Calu3 (cell line): ENCODE measurements at places on chromosomes 16 and 17. TPM values are rescaled to one million over a fixed set of nuclear protein-coding genes. Genes with fewer than 3 reads are reported as not detected.

GRCh38 chr17:42484304-42484703 is 25.6 kb downstream of the ATP6V0A1 start:
- no peak for DNase-seq
- no peaks in the 10 kb centered on the region for H3K27me3 ChIP-seq
- H3K4me3 ChIP-seq, result no peak overlapping the region
- no peak overlapping the region for H3K27ac ChIP-seq
- H3K4me1 ChIP-seq, result no peaks in the 10 kb centered on the region

GRCh38 chr17:6285486-6285885 is 149.4 kb downstream of the AIPL1 start:
- no peaks in the 10 kb centered on the region for H3K36me3 ChIP-seq
- no peak overlapping the region for H3K27ac ChIP-seq
- DNase-seq, result no peak
- no peaks in the 10 kb centered on the region for H3K4me1 ChIP-seq

DNA sequence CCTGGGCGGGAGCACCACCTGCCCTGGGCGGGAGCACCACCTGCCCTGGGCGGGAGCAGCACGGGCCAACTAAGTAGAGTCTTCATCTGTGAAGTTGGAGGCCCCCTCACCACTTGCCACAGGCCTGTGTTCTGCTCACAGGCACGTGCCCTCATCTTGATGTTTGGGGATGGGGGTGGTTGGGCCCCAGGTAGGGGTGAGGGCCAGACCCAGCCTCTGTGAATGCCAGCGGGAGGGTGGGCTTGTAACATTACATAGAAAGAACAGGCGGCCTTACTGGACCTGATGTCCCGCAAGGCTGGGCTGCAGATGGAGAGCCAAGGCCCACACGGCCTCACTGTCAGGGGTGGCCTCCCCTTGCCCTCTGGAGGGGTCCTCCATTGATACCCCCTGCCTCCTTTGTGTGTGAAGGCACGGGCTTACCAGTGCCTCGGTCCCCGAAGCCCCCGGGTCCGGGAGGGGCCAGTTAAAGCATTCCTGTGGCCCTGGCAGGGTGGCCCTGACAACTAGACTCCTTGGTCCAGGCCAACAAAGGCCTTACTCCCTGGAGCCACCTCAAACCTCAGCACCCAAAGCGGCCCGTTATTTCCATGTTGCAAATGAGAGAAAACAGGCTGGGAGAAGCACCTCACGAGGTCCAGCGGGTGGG is 1.1 kb upstream of the SLC16A3 start:
- H3K4me1 ChIP-seq, result peaks cover 7% of the 10 kb centered on the region
- H3K4me3 ChIP-seq, result peak overlapping the region; percentile 82
- peak overlapping the region; percentile 61 for H3K27ac ChIP-seq

- peaks cover 47% of the 10 kb centered on the region for H3K36me3 ChIP-seq
- no peaks in the 10 kb centered on the region for H3K27me3 ChIP-seq
- H3K27ac ChIP-seq, result peak overlapping the region; percentile 97
- no peak for DNase-seq
- H3K4me1 ChIP-seq, result peaks cover 29% of the 10 kb centered on the region
- H3K4me3 ChIP-seq, result no peak overlapping the region
Observed at GRCh38 chr16:23676924-23677480, 1.7 kb upstream of the PLK1 start.

GRCh38 chr17:59493867-59494266 is 71.5 kb upstream of the DHX40 start:
- DNase-seq, result no peak
- peaks cover 18% of the 10 kb centered on the region for H3K27me3 ChIP-seq
- no peak overlapping the region for H3K4me3 ChIP-seq
- no peaks in the 10 kb centered on the region for H3K36me3 ChIP-seq
- no peak overlapping the region for H3K27ac ChIP-seq

DNA sequence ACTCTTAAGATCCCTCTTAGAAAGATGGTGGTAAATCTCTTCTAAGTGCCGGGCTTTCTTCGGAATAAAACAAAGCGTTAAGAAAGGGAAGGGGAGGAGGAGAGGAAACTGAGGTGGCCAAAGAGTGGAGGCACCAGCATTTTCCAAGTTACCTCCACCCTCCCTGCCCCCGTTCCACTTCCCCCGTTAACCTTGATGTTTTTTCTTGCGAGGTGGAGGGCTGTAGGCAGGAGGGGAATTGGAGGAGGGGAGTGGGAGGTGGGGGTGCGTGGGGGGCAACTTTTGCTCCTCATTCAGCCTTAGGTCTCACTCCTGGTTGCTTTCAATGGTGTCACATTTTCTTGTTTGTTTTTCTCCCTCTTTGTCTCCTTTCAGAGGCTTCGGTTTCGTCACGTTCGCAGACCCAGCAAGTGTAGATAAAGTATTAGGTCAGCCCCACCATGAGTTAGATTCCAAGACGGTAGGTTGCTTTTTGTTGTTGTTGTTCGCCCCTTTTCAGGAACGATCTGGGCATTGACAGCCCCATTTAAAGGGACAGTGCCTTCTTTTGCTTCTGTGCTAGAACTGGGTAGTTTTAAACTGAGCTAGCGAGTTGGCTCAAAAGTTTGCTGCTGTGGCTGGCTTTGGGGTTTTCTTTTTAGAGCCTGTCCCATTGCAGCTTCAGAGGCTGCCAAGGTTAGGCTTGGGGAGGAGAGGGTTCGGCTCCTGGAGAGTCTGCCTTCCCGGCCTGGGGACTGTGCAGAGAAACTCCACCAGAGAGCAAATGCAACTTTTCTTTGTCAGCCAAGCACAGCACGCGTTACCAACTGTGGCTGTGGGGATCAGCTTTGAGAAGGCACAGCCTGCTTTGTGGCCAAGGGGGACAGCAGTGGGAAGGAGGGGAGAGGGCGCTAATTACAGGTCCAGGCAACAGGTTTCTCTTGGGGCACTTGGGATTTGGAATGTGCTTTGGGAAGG is 1.9 kb downstream of the MSI2 start:
- H3K4me3 ChIP-seq, result peak overlapping the region; percentile 77
- no peaks in the 10 kb centered on the region for H3K27me3 ChIP-seq
- peaks cover 30% of the 10 kb centered on the region for H3K36me3 ChIP-seq

DNA sequence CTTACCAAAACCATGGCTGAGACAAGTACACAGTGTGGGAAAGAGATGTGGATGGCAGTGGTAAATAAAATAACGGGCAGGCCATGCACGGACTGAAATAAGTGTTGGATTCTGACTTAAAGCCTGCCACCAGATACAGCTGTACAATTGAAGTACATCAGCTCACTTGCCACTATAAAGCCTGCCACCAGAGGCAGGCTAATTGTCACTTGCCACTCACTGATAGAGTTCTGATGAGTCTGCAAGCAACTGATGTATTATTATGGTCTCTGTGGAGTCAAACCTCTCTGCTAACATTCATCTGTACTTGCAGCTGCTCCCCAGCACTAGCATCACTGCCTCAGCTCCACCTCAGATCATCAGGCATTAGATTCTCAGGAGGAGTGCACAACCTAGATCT is 93.0 kb downstream of the CYTH1 start:
- H3K36me3 ChIP-seq, result no peaks in the 10 kb centered on the region
- no peaks in the 10 kb centered on the region for H3K4me1 ChIP-seq
- H3K4me3 ChIP-seq, result no peak overlapping the region

- no peaks in the 10 kb centered on the region for H3K27me3 ChIP-seq
- H3K36me3 ChIP-seq, result peaks cover 53% of the 10 kb centered on the region
- no peak for DNase-seq
- no peaks in the 10 kb centered on the region for H3K4me1 ChIP-seq
- H3K4me3 ChIP-seq, result no peak overlapping the region
- no peak overlapping the region for H3K27ac ChIP-seq
Observed at GRCh38 chr16:3481696-3482658, 13.3 kb downstream of the C16orf90 start.

- no peaks in the 10 kb centered on the region for H3K4me1 ChIP-seq
- no peaks in the 10 kb centered on the region for H3K36me3 ChIP-seq
- H3K27ac ChIP-seq, result no peak overlapping the region
- no peak overlapping the region for H3K4me3 ChIP-seq
Observed at GRCh38 chr17:36743130-36743529, 141.7 kb downstream of the MRM1 start.

DNA sequence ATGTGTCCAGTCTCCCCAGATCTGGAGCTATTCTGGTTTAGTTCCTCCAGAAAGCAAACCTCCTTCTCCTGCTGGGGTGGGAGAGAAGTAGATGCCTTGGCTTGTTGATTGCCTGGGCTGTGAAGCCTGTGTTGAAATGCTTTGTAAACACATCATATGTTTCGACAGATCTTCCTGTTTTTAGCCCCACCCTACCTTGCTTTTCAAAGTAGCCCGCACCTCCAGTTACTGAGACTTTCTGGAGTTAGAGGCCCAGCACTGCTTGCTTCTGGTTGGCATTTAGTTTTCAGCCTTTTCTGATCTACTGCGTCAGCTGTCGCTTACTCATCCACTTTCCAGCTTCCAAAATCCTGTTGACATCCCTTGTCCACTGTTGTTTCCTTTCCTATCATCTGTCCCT is 17.9 kb upstream of the NDEL1 start:
- no peak for DNase-seq
- H3K27ac ChIP-seq, result no peak overlapping the region
- no peaks in the 10 kb centered on the region for H3K4me1 ChIP-seq
- H3K36me3 ChIP-seq, result no peaks in the 10 kb centered on the region
- peaks cover 25% of the 10 kb centered on the region for H3K27me3 ChIP-seq

DNA sequence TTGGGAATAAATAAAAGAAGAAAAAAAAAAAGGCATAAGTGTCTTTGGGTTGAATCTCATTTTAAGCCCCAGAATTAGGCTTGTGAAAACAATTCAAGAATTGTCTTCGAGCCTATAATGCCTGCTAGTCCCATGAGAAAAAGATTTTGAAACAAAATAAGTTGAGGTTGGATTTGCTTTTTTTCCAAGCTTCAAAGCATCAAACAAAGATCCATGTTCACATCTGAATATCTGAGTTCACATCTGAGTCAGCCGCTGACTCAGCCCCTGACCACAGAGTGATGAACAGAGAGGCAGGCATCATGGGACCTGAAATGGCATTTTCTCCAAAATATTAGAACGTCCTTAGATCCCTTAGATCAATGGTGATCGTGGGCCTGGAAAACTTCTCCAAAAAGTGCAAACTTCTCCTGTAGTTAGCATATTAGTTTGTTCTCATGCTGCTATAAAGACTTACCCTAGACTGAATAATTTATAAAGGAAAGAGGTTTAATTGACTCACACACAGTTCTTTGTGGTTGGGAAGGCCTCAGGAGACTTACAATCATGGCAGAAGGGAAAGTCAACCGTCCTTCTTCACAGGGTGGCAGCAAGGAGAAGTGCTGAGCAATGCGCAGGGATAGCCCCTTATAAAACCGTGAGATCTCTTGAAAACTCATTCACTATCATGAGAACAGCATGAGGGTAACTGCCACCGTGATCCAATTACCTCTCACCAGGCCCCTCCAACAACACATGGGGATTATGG is 294.6 kb upstream of the HSBP1 start:
- no peaks in the 10 kb centered on the region for H3K27me3 ChIP-seq
- H3K4me3 ChIP-seq, result no peak overlapping the region
- no peaks in the 10 kb centered on the region for H3K4me1 ChIP-seq
- H3K36me3 ChIP-seq, result no peaks in the 10 kb centered on the region
- H3K27ac ChIP-seq, result no peak overlapping the region

DNA sequence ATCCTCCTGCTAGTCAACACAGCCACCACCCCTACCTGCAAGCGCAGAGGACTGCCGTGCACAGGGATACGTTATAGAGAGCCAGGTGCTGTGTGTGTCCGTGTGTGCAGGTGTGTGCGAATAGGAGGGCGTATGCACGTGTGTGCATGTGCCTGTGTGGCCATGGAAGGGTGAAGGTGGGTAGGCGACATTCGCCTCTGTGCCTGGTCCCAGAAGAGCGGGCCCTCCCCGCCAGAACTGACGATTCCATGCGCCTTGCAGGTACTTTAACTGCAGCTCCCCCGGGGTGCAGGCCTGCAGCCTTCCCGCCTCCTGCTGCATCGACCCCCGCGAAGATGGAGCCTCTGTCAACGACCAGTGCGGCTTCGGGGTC is 8.7 kb downstream of the PDE6G start:
- DNase-seq, result no peak
- no peak overlapping the region for H3K27ac ChIP-seq
- H3K36me3 ChIP-seq, result peaks cover 5% of the 10 kb centered on the region

Gene TNP2
- not detected in 2 replicates for total RNA-seq

Gene GALR2
- total RNA-seq, result 0.27 and 0.61 TPM in 2 replicates

Gene PITPNM3
- total RNA-seq, result 10.3 and 10.7 TPM in 2 replicates

Gene KRTAP4-11
- total RNA-seq, result not detected in 2 replicates

Gene CSH1
- total RNA-seq, result not detected in 2 replicates

Gene PYDC1
- not detected in 2 replicates for total RNA-seq
